ENCODE measurements at places on chromosomes 6 and 20. TPM values are rescaled to one million over a fixed set of nuclear protein-coding genes. Genes with fewer than 3 reads are reported as not detected.

GRCh38 chr6:53898026-53898795, 103.4 kb downstream of the LRRC1 start:
- H3K4me3 ChIP-seq = no peak overlapping the region
- no peak overlapping the region for H3K27ac ChIP-seq
- H3K27me3 ChIP-seq = no peaks in the 10 kb centered on the region

DNA sequence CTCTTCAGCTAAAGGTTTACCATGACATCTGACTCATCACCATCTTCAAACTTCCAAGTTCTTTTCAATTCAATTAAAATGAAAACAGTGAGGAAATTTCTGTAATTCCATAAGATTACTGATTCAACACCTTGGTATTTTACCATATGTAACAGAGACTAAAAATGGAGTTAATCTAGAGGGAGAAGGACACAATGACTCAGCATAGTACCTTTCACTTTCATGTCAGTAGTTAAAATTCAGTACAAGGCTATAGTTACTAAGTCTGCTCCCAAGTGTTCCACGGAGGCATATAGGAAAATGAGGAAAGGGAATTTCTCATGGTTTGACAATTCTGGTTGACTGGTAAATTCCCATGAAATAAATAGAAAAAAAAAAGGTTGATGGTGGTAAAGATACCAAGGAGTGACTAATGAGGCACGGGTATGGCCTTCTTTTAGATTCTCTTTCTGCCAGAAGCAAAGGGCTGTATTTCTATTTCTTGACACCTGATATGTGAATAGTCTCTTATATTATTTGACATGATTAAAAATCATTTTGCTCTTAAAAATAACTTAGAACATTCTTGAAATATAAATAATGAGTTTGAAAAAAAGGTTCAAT, 526.7 kb upstream of the ADGRB3 start:
- H3K27me3 ChIP-seq = no peaks in the 10 kb centered on the region
- DNase-seq = no peak
- H3K27ac ChIP-seq = no peak overlapping the region
- H3K4me1 ChIP-seq = no peaks in the 10 kb centered on the region

DNA sequence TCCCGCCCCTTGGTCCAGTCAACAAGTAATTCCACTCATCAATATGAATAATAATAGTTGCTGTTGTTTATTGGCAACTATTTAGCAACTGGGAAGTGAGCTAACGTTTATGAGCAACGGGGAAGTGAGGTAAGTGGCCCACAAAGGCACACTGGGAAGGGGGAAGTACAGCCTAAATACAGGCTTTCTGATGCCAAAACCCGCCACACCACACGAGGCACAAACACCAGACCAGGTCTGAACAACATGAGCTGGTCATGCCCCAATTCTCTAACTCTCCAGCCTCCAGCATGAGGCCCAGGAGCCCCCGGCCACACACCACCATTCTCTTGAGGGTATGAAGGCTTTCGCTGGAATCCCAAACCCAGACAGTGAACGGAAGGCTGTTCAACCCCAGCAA, 50.8 kb downstream of the PREX1 start:
- peaks cover 5% of the 10 kb centered on the region for H3K4me1 ChIP-seq
- H3K27ac ChIP-seq = peak overlapping the region; percentile 67
- no peaks in the 10 kb centered on the region for H3K36me3 ChIP-seq
- no peak overlapping the region for H3K4me3 ChIP-seq
- no peak for DNase-seq

GRCh38 chr20:59163631-59164530, at the start of gene ZNF831:
Gene ZNF831 (plus strand): TSS chr20:59163821. CDS start chr20:59191020, 27,199 bp downstream.
- no peaks in the 10 kb centered on the region for H3K27me3 ChIP-seq
- no peaks in the 10 kb centered on the region for H3K4me1 ChIP-seq
- DNase-seq = peak; percentile 37
- H3K27ac ChIP-seq = peak within 1 kb of the TSS; percentile 69

- no peak for DNase-seq
- no peaks in the 10 kb centered on the region for H3K27me3 ChIP-seq
- no peak overlapping the region for H3K4me3 ChIP-seq
- H3K27ac ChIP-seq = no peak overlapping the region
Observed at GRCh38 chr6:105189026-105189820, 9.4 kb upstream of the POPDC3 start.

DNA sequence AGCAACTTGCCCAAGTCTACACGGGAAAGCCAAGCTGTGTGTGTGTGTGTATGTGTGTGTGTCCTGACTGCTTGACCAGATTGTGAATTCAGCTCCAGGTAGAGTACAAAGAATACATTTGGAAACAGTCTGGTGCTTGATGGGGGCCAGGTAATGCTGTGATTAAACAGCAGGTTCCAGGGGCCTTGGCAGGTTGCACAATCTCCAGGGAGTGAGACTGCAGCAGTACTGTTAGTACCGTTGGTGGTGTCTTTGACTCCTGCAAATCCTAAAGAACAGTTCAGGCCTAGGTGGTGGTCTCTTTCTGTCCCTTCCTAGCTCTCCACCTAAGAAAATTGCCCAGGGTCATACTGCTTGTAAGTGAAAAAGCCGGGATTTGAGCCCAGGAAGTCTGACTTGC, 11.2 kb upstream of the PSMF1 start:
- no peaks in the 10 kb centered on the region for H3K36me3 ChIP-seq
- no peak for DNase-seq
- no peaks in the 10 kb centered on the region for H3K4me1 ChIP-seq
- H3K4me3 ChIP-seq = no peak overlapping the region

GRCh38 chr6:70257768-70258273, 45.1 kb downstream of the COL9A1 start:
- no peak overlapping the region for H3K4me3 ChIP-seq
- no peak for DNase-seq
- no peaks in the 10 kb centered on the region for H3K27me3 ChIP-seq
- H3K36me3 ChIP-seq = no peaks in the 10 kb centered on the region
- H3K4me1 ChIP-seq = no peaks in the 10 kb centered on the region

The HLA-E gene
- total RNA-seq = 566 TPM

- H3K27me3 ChIP-seq = no peaks in the 10 kb centered on the region
- no peak overlapping the region for H3K27ac ChIP-seq
- DNase-seq = no peak
- peaks cover 5% of the 10 kb centered on the region for H3K4me1 ChIP-seq
- H3K4me3 ChIP-seq = no peak overlapping the region
Observed at GRCh38 chr6:105274678-105275077, 94.9 kb upstream of the POPDC3 start.

DNA sequence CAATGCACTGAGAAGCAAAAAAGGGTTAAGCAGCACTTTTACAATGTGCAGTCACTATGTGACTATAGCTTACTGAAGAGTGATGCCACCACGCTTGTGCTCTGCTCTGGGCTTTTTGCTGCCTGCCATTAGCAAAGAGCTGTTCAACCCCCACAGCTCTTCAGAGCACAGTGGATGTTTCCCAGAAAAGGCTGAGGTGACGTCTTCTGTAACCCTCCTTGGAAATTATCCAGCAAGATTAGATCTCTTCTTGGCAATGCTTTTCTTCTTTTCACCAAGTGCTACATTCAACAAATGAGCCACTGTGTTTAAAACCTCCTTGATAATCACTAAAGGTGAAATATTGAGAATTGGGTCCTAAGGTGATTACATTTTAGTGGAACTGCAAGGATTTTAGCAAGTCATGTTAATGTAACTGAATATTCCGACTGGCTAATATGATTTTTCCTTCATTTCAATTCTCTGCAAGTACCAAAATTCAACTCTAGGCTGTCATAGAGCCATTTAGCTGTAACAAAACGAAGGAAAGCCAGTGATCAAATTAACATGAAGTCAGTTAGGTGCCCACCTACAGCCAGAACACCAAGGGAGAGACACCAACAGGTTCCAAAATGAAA, 34.9 kb downstream of the ELOVL5 start:
- no peak overlapping the region for H3K4me3 ChIP-seq
- no peak overlapping the region for H3K27ac ChIP-seq
- no peaks in the 10 kb centered on the region for H3K27me3 ChIP-seq
- DNase-seq = no peak
- no peaks in the 10 kb centered on the region for H3K36me3 ChIP-seq
- peaks cover 4% of the 10 kb centered on the region for H3K4me1 ChIP-seq

DNA sequence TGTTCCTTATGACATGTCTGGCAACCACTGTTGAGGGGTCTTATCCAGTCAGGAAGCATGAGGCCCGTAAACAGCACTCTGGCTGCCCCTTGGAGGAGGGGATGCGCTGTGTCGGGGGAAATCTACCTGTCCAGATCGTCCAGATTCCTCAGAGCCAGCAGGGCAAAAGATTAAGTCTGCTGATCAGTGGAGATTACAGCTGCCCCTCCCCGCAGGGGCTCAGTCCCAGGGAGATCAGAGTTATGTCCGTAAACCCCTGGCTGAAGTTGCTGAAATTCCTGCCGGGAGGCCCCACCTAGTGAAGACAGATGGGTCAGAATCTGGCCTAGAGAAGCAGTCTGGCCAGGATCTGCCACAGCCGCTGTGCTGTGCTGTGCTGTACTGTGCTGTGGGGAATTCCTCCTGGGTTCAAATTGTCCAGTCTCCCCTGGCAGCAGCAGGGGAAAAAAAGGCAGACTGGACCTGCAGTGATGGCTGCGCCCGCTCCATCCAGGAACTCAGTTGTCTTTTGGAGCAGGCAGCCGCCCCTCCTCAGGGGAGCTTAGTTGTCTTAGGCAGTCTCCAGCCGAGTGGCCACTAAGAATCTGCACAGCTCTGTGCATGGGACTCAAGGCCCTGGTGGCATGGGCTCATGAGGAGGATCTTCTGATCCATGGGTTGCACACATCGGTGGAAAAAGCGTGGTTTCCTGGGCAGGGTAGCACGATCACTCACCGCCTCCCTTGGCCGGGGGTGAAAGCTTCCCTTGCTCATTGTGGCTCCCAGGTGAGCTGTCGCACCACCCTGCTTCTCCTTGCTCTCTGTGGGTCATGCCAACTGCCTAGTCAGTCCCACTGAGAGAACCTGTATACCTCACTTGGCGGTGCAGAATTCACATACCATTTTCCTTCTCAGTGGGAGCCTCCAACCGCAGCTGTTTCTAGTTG, 1368.8 kb upstream of the ADGRB3 start:
- H3K27ac ChIP-seq = no peak overlapping the region
- H3K36me3 ChIP-seq = no peaks in the 10 kb centered on the region

DNA sequence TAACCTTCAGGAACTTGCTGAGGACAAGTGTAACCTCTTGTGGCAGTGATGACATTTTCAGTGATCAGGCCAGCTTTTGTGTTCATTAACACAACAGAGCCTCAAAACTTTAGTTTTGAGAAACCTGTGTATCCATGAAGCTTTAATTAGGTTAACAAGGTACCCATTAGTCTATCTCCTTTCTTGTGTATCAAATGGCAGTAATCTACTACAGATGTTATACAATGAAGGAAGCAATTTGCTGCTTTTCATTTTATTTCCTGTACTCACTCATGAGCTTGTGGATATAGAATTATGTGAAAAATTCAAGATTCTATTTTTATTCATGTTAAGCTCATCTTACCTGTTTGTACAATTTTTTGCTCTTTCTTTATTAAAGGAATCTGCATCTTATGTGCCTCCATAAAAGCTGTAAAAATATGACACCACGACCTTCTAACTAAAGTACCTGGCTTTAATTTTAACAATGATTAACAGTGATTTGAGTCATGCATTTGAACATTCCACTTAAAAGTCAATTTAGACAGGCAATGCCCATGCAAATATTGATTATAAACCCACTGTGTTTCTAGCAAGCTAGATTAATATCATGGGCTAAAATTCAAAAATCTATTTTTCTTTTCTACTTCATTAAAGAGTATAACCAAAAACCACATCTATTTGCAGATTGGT, 897.3 kb downstream of the KIF16B start:
- H3K27me3 ChIP-seq = no peaks in the 10 kb centered on the region
- DNase-seq = no peak
- no peak overlapping the region for H3K27ac ChIP-seq
- no peaks in the 10 kb centered on the region for H3K36me3 ChIP-seq
- no peak overlapping the region for H3K4me3 ChIP-seq

The SLC23A2 gene
- 2.9 TPM for total RNA-seq

The WFDC10B gene
- total RNA-seq = not detected

The SH3BGRL2 gene
- 27.2 TPM for total RNA-seq

The MOG gene
- total RNA-seq = not detected

- no peak overlapping the region for H3K4me3 ChIP-seq
- no peaks in the 10 kb centered on the region for H3K4me1 ChIP-seq
- H3K27ac ChIP-seq = no peak overlapping the region
- H3K36me3 ChIP-seq = no peaks in the 10 kb centered on the region
Observed at GRCh38 chr6:72418495-72418894, 203.4 kb upstream of the KCNQ5 start.

The FOXC1 gene
- total RNA-seq = 2.0 TPM

- H3K4me3 ChIP-seq = no peak overlapping the region
- no peaks in the 10 kb centered on the region for H3K27me3 ChIP-seq
- no peaks in the 10 kb centered on the region for H3K36me3 ChIP-seq
- DNase-seq = no peak
- H3K4me1 ChIP-seq = no peaks in the 10 kb centered on the region
Observed at GRCh38 chr6:131568726-131569125, 4.3 kb upstream of the ARG1 start.

DNA sequence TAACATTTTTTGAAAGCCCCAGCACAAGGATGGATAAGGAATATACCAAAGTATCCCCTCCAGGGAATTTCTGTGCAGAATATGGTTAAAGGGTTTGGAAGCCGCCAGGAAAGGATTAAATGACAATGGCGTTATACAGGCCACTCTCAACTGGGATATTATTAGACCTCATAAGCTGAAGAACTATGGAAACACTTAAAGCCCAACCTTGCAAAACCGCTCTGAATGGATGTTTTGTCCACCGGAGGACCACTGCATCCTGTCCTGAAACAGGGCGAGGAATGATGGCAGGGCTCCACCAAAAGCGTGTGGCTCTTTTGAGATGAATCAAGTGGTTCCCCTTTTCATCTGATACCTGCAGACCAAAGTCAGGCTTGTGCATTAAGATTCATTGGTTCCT, 32.4 kb downstream of the NFATC2 start:
- H3K27me3 ChIP-seq = no peaks in the 10 kb centered on the region
- H3K4me1 ChIP-seq = no peaks in the 10 kb centered on the region
- peaks cover 50% of the 10 kb centered on the region for H3K36me3 ChIP-seq
- no peak overlapping the region for H3K27ac ChIP-seq

- no peaks in the 10 kb centered on the region for H3K27me3 ChIP-seq
- no peak overlapping the region for H3K4me3 ChIP-seq
- no peak for DNase-seq
- H3K27ac ChIP-seq = no peak overlapping the region
- no peaks in the 10 kb centered on the region for H3K4me1 ChIP-seq
Observed at GRCh38 chr6:21423106-21423854, 170.3 kb upstream of the SOX4 start.

DNA sequence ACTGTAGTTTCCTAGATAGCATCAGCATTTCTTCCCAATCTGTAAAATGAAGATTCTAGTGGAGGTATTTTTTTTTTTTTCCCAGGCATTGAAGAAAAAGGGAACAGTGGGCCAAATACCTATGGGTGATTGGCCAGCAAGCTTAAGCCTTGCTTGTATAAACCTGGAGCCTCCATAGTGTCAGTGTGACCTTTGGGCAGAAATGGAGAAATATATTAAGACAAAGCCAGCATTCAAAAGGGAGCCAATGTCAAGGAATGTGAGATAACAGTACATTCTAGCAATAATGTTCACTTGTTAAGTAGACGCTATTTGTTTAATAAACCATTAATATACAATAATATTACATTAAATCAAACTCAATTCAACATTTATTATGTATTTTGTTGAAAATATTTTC, 275.4 kb downstream of the FOXA2 start:
- H3K4me3 ChIP-seq = no peak overlapping the region
- no peaks in the 10 kb centered on the region for H3K36me3 ChIP-seq
- DNase-seq = no peak
- no peak overlapping the region for H3K27ac ChIP-seq
- H3K27me3 ChIP-seq = no peaks in the 10 kb centered on the region

GRCh38 chr20:611047-611842, 1.1 kb upstream of the TCF15 start:
- H3K27me3 ChIP-seq = peaks cover 5% of the 10 kb centered on the region
- no peak overlapping the region for H3K4me3 ChIP-seq
- peaks cover 17% of the 10 kb centered on the region for H3K4me1 ChIP-seq
- H3K36me3 ChIP-seq = no peaks in the 10 kb centered on the region

All from stomach (tissue), 19 donors.